ENCODE measurements at places on chromosomes 2 and 18.

- no peak for DNase-seq
Observed at GRCh38 chr2:114063346-114063745, 173.5 kb downstream of the ACTR3 start.

DNA sequence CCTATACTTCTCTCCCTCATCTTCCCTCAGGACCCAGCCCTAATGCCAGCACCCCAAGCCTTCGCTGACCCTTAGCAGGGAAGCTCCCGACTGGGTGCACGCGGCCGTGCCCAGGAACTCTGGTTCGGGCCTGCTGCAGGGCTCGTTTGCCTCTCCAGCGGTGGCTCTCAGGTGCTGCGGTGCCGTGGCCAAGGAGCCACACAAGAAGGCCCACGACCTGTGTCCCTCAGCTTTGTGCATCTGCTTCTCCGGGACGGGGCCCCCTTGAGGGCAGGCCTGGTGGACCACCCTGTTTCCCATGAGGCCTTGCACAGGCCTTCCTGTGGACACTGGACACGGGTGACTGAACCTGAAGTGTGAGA, 17.7 kb downstream of the BOK start:
- no peak for DNase-seq

DNA sequence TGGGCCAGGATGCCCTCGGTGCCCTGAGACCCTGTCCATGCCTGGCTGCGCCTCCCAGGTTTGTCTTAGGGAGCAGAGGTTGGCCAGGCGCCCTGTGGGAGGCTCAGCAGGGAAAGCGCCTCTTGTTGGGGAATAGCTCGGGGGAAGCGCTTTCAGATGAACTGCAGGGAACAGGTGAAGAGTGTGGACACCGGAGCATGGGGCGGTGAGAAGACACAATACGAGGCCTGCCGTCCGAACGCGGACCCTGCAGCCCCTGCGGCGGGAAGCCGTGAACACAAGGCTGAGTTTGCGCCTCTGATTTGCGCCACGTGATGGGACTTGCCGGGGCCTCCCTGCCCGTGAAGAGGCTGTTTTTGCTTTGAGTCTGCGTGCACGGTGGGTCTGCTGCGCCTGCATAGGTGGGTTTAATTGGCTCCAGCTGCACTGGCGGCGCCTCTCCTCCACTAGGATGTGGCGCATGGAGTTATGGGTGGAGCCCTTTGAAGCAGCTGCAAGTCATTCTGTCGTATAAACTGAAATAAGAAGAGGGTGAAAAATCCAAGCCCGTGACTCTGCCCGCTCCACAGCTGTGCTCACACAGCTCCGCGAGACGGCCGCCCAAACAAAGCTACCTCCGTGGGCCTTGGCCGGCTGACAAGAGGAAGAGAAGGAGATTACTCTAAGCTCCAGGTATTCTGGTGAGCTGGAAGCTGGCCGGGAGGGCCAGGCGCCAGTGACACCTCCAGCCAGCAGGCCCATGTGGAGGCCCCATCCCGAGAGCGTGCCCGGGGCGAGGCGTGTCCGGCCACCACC, 103.5 kb upstream of the CTDP1 start:
- peak; percentile 45 for DNase-seq

DNA sequence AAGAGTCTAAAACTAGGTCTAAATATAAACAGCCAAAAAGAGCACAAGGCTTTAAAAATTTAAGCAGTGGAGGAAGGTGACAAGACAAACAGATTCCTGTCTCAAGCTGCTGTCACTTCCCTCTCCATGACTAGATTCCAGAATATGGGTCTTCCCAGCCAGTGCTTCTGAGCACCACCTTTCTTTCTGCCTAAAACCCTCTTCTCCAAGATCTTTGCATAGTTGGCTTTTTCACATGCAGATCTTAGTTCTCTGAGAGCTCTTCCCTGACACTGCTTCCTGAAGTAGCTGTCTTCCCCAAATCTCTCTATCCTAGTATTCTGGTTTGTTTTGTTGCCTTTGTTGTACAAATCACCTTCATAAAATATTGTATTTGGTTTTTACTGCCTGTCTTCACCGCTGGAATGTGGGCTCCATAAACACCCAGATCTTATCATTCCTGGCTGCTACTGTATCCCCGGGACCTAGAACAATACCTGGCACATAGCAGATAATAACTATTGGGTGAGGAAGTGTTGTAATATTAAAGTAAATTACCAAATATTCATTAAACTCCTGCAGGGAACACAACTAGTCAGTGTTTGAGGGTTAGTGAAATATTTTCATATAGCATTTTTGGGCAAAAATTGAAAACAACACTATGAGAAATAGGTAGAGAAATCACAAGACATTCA, 150.2 kb downstream of the CCDC85A start:
- DNase-seq = no peak

- no peak for DNase-seq
Observed at GRCh38 chr2:37232131-37232933, 874 bp downstream of the NDUFAF7 start.

DNA sequence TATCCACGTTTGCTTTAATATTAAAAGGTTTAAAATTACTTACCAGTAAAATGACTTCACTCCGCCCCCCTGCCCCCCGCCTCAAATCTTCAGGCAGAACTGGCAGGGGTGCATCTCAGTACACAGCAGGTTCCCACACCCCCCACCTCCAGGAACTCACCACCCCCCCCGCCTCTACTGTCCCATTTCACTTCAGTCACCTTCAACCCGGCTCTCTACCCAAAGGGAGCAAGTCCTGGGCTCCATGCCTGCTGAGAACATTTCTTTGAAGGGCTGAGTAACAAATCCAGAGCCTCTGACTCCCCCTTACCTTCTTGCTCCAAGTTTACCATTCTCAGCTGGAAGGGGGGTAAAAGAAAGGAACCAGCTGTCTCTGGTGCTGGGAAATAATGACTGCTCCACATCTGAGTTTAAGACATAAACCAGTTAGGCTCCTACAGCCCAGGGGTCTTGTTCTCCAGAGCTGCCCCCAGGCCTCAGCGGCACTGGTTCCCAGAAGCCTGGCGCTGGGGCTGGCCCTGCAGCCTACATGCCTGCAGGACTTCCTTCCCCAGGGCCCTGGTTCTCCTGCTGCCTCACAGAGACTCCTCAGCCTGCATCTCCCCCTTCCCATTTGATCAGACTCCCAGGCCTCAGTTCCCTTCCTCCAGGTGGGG, 42.8 kb downstream of the DNMT3A start:
- no peak for DNase-seq

GRCh38 chr2:120476141-120476540, 130.2 kb downstream of the INHBB start:
- no peak for DNase-seq

DNA sequence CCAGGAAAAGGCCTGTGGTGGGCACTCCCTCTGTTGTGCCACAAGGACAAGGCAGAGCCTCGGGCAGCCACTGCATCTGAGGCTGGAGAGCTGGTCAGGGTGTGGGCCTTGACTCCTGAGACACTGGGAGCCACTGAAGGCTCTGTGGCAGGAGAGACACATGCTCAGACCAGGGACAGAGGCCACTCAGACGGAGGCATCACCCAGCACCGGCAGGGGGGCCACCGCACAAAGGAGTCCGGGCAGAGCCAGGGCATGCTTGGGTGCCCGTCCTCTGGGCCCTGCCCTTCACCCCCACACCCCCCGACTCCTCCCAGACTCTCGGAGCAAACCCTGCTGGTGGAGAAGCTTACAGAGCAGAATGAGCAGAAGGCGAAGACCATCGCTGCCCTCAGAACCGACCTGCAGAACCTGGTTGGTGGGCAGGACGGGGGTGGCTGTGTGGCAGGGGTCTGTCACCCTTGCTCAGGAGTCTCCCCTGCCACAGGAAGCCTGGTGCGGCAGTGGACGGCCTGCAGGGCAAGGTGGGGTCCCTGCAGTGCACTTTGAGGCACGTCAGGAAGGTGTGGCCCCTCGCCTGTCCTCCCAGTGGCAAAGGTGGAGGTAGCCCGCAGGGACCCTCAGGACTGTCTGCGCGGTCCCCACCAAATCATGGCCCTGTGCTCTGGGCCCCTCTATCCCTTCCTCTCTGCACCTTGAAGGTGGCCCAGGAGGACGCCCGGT, 26.0 kb downstream of the CROCC2 start:
- no peak for DNase-seq

- DNase-seq = no peak
Observed at GRCh38 chr2:237883951-237884446, 24.6 kb downstream of the RAMP1 start.

- DNase-seq = no peak
Observed at GRCh38 chr18:12748671-12749070, 45.8 kb downstream of the PSMG2 start.

GRCh38 chr2:196336715-196337114, 165.3 kb upstream of the STK17B start:
- DNase-seq = no peak

DNA sequence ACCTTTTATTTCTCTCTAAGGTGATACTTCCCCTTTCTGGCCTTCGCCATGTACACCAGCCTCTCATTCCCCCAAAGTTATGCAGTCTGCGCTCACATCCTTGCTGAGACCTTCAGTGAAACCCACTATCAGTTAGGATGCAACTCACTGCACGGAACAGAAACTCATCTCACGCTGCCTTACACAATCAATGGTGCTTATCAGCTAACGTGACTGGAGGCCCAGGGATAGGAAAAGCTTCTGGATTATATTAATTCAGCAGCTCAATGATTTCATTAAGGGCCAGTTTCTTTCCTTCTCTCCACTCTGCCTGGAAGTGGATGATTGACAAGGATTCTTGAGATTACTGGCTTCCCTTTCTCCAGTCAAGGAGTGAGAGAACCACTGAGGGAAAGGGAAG, 44.8 kb downstream of the CDH2 start:
- no peak for DNase-seq

GRCh38 chr2:230650585-230651137, 62.0 kb upstream of the CAB39 start:
- no peak for DNase-seq

GRCh38 chr2:68163641-68164040, 6.0 kb downstream of the PNO1 start:
- DNase-seq = no peak

DNA sequence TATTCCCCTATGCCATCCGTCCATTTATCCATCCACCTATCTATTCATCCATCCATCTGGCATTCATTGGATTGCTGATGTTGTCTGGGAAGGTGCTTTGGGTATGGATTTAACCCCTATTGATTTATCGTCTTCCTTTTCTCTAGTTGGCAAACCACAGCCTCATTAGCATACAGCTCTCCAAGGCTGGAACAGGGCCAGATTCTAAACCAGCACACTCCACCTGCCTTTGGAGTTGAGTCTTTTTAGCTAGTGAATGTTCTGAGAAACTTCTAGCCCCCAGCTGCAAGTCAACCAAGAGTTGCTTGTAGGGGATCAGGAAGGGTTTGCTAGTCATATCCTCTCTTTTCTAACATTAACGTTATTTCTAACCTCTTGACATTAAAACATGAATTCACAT, 90.7 kb downstream of the NRP2 start:
- peak; percentile 79 for DNase-seq

GRCh38 chr2:236403125-236403524, 138.9 kb upstream of the ASB18 start:
- no peak for DNase-seq

DNA sequence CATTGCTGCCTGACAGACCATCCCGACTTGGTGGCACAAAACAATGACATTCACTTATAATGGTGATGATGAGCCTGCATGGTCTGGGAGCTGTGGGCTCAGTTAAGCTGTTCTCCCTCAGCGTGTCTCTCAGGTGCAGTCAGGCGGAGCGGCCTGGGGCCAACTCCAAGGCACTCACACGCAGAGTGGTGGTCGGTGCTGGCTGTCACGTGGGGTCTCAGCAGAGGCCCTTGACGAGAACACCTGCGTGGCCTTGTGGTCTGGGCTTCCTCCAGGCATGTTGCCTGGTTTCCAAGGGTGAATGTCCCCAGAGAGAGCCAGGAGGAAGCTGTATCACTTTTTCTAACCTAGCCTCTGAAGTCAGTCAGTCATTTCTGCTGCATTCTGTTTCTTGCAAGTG, 29.8 kb downstream of the ARMC9 start:
- no peak for DNase-seq

DNA sequence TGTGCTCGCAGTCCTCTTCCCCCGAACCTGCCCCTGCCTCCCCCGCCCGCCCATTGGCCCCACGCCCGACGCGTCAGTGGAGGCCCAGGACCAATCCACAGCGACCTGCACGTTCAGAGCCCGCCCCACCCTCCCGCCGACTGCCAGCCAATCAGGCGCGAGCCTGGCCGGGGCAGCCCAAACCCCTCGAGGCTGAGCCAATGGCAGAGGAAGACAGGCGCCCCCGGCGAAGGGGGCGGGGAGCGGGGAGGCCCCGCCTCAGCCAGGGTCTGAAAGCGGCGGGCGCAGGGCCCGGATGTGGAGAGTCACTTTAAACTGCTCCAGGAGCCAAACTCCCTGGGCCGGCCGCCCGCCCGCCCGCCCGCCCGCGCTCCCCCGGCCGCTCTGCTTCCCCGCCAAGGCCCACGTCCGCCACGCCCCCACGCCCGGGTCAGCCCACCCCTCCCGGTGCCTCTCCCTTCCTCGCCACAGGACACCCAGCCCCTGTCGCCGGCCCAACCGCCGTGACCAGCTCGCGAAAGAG, 520 bp downstream of the SAP130 start:
- DNase-seq = peak; percentile 94

DNA sequence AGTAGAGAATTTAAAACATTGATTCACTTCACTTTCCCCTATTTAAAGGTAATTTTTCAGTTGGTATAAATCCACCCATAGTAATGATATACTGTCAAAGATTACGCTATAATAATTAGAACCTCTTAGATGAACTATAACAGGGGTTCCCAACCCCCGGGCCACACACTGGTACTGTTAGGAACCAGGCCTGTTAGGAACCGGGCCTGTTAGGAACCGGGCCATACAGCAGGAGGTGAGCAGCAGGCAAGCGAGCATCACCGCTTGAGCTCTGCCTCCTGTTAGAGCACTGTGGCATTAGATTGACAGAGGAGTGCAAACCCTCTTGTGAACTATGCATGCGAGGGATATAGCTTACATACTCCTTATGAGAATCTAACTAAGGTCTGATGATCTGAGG, 34.0 kb upstream of the CD302 start:
- no peak for DNase-seq

- no peak for DNase-seq
Observed at GRCh38 chr2:234368861-234369261, 128.0 kb downstream of the ARL4C start.

- DNase-seq = no peak
Observed at GRCh38 chr2:53609551-53609950, 158.1 kb upstream of the CHAC2 start.

GRCh38 chr2:26246818-26247217, 2.1 kb downstream of the HADHB start:
- DNase-seq = no peak

- no peak for DNase-seq
Observed at GRCh38 chr18:2087877-2088673, 483.2 kb downstream of the METTL4 start.

DNA sequence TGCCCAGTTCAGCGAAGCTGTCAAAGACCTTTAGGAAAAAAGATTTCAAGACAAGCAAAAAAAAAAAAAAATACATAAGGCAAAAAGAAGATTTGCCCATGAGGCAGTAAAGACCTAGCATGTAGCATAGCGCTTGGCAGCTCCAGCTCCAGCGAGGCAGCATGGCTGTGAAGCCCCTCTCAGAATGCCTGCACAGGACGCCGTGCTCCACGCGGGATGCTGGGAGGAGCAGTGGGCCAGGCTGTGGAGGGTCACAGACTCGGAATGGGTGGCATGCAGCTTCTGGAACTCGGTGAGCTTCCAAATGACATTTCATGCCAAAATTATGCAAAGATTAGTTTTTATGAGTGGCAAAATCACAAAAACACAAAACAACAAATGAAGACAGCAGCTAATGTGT, 267.3 kb downstream of the ZNF516 start:
- no peak for DNase-seq

GRCh38 chr2:70132244-70133126, 45.2 kb downstream of the PCBP1 start:
- peak; percentile 16 for DNase-seq

Data from NCI-H1105 (cell line).